ENCODE measurements at places on chromosomes 6 and 20.

DNA sequence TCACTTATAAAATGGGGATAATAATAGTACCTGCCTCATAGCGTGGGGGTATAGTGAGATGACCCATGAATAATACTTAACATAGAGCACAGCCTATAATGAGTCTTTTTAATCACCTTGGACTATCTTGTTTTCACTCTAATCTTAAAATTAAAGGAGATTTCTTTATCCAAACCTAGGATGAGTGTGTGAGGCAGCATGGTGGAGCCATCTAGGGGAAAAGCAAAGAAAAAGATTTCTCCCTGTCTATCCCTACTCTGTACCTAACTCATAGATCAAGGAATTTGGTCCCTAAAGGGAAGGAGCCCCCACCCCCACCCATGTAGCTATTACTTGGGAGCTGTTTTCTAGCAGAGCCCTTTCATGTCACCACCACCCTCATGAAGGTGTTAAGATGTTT is 45.2 kb upstream of the PAK5 start:
- no peak for DNase-seq

DNA sequence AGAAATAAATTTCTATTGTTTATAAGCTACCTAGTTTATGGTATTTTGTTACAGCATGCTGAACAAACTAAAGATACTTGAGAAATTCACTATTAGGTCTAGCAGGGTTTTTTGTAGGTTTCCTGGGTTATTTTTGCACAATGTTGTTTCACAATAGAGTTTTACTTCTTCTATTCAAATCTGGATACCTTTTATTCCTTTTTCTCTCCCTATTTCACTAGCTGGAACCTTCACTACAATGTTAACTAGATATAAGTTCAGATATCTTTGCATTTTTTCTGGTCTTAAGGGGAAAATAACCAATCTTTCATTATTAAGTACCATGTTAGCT is 237.7 kb upstream of the CITED2 start:
- no peak for DNase-seq

DNA sequence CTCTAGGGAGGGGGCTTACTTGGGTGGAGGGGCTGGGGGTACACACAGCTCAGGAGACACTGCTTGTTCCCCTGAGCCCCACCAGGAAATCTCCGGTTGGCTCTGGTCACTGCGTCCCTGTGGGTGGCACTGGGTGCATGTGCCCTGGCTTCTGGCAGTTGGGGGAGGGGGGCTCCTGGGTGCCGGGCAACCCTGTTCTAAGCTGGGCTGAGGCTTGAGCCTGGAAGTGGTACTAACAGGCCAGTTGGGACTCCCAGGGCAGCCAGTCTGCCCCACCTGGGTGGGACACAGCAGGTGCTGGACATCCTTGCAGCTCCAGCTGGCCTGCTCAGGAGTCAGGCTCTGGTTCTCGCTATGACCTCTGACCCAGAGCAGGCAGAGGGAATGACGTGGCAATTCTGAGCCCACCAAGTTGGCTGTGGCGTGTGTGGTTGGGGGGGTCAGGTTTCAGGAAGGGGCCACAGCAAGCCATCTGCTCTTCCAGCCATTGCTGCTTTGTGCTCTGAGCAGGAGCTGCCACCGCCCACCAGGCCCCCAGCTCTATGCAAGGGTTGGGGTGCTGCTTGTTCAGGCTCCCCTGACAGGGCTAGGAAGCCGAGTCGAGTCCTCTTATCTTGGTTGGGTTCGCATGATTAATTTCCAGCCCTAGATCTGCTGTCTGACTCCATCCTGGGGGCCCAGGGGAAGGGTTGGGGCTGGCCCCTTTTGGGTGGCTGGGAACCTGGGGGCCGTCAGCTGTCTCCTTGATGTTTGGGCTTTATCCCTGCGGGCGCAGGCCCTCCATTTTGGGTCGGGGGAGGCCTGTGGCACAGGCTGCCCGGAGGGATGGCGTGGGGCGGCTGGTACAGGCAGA is 590 bp downstream of the C20orf204 start:
- no peak for DNase-seq

DNA sequence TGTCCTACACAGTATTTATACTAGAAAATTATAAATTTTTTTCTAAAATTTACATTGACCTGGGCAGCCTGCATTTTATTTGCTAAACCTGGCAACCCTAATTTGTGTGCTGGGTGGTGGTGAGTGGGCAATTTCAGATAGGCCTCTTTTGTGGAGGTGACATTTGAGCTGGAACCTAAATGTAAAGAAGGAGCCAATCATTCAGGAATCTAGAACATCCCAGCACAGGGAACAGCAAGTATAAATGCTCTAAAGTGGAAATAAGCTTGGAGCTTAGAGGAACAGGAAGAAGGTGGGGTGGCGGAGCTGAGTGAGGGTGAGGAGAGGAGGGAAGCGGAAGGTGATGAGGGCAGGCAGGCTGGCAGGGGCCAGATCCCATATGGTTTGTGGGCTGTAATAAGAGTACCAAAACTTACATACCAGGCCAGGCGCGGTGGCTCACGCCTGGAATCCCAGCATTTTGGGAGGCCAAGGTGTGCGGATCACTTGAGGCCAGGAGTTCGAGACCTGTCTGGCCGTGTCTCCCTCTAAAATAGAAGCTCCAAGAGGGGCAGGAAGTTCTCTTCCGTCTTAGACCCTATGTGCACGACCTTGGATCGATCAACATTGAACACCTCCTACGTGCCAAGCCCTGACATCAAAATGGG is 549 bp upstream of the CSE1L start:
- no peak for DNase-seq

DNA sequence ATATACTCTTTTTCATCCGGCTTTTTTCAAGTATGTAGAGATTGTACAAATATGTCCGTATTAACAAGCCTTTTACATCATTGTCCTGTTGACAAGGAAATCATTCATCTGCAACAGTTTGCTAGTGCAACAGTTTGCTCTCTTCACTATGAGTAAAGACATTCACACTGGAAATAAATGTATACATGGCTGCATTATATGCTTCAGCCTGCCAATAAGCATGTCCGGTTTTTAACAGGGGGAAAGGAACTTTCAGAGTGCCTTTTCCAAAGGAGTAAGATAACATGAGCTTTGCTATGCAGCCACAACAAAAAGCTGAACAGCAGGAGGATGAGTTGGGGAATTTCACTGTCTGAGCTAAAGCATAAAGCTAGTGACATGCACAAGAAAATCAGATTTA is 99.4 kb upstream of the ADTRP start:
- DNase-seq = no peak

DNA sequence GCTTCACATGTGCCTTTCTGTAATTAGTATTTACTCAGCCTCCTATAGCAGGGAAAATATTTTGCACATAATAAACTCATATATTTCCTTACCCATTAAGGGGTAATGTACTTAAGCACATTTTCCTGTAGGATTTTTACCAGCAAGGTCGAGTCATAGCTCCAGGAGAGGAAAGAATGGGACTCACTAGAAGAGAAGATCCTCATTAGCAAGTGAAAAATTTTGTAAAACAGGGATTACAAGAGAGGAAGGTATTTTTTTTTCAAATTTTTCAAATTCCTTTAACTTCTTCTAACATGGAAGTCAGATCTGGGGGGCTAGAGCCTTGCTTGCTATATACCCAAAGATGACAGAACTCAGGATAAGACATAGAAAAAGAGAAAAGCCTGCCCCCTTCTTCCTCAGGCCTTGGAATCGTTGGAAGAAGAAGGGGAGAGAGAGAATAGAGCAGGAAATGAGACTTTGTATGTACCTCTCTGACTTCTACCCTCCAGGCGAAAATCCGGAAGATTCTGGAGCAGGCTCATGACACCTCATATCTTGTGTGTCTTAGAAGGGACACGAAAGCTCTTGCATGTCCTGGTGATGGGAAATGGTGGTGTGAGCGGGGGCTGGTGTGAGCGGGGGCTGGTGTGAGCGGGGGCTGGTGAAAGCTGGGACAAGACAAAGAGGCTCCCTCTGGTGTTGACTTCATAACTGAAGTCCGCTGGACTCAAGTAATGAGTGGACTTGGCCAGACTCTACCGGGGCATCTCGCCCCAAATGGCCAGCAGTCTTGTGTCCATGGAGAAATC is 256.9 kb upstream of the PLCB4 start:
- no peak for DNase-seq

- DNase-seq = no peak
These were observed 50.1 kb downstream of the NFATC2 start for GRCh38 chr20:51492167-51493092.

DNA sequence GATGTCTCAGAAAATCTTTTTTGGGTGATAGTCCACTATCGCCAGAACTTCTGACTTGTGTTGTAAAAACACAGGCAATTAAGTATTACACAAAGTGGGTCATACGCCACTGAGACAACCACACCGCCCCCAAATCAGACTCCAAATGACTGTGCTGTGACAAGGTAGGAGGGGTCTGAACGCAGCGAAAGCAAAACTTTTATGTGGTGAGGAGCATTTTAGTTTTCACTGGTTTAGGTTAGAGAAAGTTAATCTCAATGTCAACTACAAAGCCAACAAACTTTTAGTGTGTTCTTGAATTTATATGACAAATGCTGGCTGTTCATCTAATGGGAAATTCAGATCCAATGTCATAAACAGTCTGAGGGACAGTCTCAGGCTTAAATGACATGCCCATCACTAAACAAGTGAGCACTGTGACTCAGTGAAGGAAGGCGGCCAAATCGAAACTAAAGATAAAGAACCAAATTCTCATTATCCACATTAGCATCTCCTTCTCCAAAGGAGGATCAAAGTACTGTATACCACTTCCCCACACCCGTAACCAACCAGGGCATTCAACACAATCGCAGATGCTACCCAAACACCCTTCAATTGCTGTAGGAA is 186.7 kb downstream of the GJA10 start:
- no peak for DNase-seq

DNA sequence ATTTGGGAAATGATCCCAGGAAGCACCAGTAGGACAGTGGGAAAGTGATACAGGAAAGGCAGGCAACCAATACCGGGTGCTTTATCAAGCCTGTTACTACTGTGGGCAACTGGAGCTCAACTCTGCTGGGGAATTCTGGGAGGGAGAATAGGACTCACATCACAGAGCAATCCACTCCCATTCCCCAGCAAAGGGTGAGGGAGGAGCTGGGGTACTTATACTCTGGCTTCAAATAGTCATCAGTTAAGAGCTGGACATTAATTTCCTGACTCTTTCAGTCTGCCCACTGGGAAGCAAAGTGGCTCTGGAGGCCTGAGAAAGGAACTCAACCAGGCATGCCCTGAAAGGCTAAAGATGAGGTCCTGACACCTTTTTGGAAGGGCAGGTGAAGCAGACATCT is 17.5 kb upstream of the CDH22 start:
- no peak for DNase-seq

DNA sequence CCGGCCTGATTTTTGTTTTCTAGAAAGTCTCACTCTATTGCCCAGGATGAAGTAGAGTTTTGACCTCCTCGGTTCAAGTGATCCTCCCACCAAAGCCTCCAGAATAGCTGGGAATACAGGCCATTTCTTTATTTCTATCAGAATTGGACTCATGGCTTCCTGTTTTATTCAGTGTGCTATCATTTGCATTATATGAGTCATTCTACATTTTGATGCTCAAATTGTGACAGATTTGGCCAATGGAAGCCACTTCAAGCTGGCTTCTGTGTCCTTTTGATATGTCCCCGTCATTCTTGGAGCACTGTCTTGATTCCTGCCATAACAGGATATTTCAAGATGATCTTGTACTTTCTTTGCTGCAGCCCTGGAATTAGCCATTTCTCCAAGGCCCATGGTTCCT is 75.1 kb downstream of the CNBD2 start:
- no peak for DNase-seq

GRCh38 chr6:109202409-109203264 is 107.3 kb downstream of the CEP57L1 start:
- no peak for DNase-seq

GRCh38 chr6:144989319-144990107 is 704.4 kb downstream of the UTRN start:
- no peak for DNase-seq

DNA sequence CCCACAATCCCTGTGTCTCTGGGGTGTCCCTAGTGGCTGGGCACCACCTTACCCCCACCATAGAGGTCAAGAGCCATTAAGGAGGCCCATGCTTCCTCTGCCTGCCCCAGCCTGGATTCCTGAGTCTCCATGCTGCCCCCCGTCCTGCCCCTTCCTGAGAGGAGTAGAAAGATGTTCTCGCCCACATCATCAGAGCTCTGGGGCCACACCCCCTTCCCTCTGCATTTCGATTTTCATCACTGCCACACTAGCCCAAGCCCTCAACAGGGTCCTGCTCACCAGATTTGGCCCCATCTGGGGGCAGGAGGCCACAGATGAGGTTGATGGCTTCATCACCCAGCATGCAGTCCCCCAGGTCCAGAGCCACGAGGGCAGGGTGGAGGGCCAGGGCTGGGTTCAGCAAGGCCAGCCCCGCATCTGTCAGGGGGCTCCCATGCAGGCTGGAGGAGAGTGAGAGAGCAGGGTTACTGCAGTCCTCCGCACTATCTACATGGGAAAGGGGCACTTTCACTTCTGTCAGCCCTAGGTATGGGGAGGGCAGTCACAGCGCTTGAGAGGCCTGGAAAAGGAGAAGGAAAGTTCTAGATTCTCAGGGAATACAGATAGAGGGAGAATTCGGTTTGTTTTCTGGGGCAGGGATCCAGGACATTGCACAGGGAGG is 1.5 kb downstream of the LRRC73 start:
- no peak for DNase-seq

GRCh38 chr6:39295611-39296011 is 18.6 kb downstream of the KCNK17 start:
- no peak for DNase-seq

DNA sequence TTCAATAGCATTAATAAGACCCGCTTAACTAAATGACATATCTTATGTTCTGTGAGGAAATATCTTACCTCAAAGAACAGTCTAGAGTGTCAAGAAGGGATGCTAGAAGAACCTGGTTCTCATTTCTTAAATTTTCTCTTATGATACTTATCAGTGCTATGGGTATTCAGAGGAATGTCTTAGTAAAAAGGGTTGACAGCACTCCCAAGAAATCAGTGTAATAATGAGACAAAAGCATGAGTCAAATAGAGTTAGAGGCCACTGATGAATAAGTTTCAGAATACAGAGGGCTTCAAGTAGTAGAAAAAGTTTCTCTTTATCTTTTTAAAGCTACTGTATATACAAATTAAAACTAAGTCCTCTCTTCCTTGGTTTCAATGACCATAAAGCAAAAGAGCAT is 242.8 kb downstream of the GJA1 start:
- no peak for DNase-seq
